ENCODE measurements at places on chromosomes 5 and 9.

DNA sequence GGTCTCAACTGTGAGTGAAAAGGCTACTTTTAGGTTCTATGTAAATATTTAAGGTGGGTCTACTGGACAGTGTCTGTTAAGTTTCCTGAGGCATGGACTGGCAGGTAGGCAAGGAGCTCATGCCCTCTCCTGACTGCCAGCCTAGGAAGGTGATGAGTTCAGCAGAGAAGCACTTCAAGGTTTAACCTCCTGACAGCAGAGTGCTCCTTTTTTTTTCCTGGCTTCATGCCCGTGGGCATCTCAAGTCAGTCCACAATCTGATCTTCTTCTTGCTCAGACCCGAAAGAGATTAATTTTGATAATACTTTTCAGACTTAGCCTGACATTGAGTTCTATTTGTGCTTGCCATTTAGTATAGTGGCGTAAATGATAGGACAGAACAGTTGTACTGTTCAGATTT is 241.9 kb upstream of the NREP start:
- DNase-seq = no peak

- no peak for DNase-seq
Measured at GRCh38 chr9:120655005-120655622, 59.2 kb downstream of the MEGF9 start.

GRCh38 chr9:128340691-128341434 is 536 bp downstream of the SLC27A4 start:
- DNase-seq = no peak

DNA sequence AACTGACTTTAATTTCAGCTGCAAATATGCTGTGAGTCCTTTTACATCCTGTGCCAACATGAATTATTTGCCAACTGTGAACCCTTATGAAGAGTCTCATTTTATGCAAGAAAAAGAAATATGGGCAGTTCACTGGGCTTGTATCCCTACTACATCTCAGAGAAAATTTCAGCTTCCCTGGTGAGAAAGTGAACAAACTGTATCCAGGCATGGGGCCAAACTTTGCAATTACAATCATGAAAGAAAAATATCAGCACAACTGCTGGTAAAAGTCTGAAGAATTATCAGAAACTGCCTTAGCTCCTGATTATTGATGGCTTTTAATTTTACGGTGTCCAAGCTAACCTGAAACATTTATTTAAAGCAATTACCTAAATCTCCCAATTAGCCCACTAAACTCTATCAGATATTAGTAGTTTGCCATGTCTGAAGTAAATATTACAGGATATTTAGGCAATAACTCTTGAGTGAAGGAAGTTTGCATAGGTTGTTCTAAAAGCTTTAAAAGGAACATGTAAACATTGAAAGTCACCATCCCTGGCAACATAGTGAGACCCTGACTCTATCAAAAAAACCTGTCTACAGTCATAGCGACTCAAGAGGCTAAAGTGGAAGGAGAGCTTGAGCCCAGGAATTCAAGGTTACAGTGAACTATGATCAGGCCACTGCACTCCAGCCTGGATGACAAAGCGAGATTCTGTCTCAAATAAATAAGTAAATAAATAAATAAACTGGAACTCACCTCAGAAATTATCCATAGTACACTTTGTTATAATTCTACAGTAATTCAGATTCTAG is 83.9 kb upstream of the HCN1 start:
- DNase-seq = no peak

GRCh38 chr5:111144352-111144930 is 52.3 kb downstream of the WDR36 start:
- no peak for DNase-seq

- DNase-seq = no peak
Measured at GRCh38 chr9:117307701-117308100, 107.2 kb downstream of the ASTN2 start.

GRCh38 chr9:105485131-105485530 is 37.3 kb downstream of the FSD1L start:
- no peak for DNase-seq

GRCh38 chr5:149381986-149382338 is 2.9 kb upstream of the IL17B start:
- DNase-seq = peak; percentile 76

GRCh38 chr5:100840789-100841188 is 62.3 kb downstream of the ST8SIA4 start:
- no peak for DNase-seq

- DNase-seq = no peak
Measured at GRCh38 chr9:114342755-114343440, 13.2 kb downstream of the ORM2 start.

- no peak for DNase-seq
Measured at GRCh38 chr9:545480-545879, 296.0 kb upstream of the DMRT1 start.

DNA sequence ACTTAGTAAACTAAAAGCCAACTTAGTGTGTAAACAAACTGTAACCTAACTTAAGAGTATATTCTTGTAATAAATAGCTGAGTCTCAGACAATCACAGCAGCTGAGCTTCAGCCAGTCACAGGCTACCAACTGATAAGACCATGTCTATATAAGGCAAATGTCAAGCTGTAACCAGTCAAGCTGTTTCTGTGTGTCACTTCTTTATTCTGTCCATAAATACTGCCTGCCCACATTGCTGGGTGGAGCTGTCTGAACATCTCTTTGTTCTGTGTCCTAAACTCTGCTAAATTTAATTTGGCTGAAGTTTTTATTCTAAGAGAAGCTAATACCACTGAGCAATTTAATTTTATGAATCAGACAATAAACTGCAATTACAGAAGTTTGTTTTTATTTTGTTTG is 412.1 kb upstream of the CDH10 start:
- DNase-seq = no peak

GRCh38 chr5:1497795-1498622 is 25.8 kb downstream of the LPCAT1 start:
- DNase-seq = no peak

- no peak for DNase-seq
Measured at GRCh38 chr9:5834214-5834613, 1.3 kb upstream of the ERMP1 start.

DNA sequence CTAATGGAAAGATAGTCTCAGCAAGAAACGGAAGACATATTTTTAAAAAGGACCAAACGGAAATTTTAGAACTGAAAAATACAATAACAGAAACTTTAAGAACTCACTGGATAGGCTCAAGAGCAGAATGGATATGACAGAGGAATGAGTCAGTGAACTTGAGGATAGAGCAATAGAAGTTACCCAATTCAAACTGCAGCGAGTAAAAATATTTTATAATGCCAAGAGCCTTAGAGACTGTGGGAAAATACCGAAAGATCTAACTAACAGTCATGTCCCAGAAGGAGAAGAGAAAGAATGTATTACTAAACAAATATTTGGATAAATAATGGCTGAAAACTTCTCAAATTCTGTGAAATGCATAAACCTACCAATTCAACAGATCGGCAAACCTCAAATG is 40.8 kb downstream of the ADAMTS2 start:
- DNase-seq = no peak

DNA sequence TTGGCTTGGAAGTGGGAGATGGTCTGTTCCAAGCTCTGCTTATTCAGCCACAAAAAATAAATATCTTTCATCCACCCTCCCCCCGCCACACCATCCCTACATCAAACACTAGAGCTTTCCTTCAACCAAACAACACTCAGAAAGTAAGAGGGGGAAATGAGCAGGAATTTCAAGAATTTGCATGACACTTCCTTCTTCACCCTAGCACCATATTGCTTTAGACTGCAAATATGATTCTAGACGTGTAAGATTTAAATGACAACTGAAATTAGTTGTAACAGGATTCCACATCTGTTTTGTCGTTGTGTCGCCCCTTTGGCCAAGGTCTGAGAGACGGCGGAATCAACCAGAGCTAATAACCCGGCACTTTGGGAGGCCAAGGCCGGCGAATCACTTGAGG is 88.5 kb downstream of the NDFIP1 start:
- DNase-seq = no peak

GRCh38 chr5:154421868-154422267 is 23.9 kb upstream of the SAP30L start:
- no peak for DNase-seq

DNA sequence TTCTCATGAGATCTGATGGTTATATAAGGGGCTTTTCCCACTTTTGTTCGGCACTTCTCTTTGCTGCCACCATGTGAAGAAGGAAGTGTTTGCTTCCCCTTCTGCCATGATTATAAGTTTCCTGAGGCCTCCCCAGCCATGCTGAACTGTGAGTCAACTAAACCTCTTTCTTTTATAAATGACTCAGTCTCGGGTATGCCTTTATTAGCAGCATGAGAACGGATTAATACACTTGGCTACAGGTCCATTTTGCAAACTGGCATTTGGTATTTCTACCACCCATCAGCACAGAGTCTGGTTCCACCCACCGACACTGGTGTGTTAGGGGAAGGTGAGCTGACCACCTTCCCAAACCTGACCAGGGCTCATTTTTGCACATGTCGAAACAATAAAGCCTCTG is 47.9 kb upstream of the RARS1 start:
- no peak for DNase-seq

DNA sequence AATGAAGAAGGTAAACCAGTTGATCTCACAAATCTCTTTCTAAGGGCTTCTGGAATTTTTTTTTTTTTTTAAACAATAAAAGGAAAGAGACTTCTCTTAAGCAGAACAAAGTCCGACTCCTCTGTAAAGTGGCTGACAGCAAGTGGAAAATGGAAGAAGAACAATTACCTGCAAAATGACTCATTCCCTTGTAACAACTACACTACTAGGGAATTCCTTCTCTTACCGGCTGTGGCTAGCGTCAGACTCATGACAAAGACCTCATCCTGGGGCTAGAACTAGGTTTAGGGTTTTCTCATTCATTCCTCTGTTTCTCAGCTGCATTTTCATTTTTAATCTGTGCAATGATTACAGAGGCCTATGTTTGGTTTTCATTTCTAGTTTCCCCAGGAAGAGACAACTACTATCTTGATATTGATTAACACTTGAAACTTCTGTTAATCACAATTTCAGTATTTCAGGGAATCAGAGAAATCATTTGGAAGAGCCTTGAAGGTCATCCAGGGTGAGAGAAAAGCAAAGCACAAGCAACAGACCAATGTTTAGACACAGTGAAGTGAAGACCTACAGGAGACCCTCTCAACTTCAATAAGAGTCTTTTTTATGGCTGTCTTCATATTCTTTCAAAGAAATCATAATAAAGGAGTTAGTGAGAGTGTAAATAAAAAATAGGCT is 437.9 kb downstream of the RAB3C start:
- no peak for DNase-seq

- DNase-seq = no peak
Measured at GRCh38 chr5:95794070-95794516, 28.4 kb downstream of the GLRX start.

DNA sequence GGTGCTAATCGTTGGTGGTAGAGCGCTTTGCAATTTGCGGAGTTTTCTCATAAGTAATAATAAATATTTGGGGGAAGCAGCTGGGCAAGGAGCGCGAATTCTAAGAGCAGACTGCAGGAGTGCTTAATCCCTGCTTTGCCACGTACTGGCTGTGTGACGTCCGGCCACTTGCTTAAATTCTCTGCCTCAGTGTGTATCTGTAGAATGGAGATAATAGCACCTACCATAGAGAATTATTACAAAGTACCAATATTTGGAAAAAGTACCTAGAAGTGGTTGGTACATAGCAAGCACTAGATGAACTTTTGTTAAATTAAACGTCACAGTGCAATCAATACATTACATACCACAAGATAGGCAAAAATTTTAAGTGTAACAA is 598 bp upstream of the TMED7 start:
- no peak for DNase-seq

- DNase-seq = no peak
Measured at GRCh38 chr9:83238871-83239640, 176.1 kb upstream of the RASEF start.
